ENCODE measurements at places on chromosomes 4 and X. TPM values are rescaled to one million over a fixed set of nuclear protein-coding genes. Genes with fewer than 3 reads are reported as not detected.

GRCh38 chr4:111630705-111631104, 514.5 kb upstream of the FAM241A start:
- no peaks in the 10 kb centered on the region for H3K36me3 ChIP-seq
- no peak overlapping the region for H3K27ac ChIP-seq
- H3K4me3 ChIP-seq, result no peak overlapping the region
- no peaks in the 10 kb centered on the region for H3K4me1 ChIP-seq
- DNase-seq, result no peak

- no peaks in the 10 kb centered on the region for H3K27me3 ChIP-seq
- no peak overlapping the region for H3K27ac ChIP-seq
- no peak for DNase-seq
- no peaks in the 10 kb centered on the region for H3K36me3 ChIP-seq
Measured at GRCh38 chrX:56343219-56343618, 111.1 kb downstream of the KLF8 start.

The TREX2 gene
- total RNA-seq, result 2.0 TPM

The FAAH2 gene
- total RNA-seq, result 14.5 TPM

The SCD5 gene
- 5.3 TPM for total RNA-seq

DNA sequence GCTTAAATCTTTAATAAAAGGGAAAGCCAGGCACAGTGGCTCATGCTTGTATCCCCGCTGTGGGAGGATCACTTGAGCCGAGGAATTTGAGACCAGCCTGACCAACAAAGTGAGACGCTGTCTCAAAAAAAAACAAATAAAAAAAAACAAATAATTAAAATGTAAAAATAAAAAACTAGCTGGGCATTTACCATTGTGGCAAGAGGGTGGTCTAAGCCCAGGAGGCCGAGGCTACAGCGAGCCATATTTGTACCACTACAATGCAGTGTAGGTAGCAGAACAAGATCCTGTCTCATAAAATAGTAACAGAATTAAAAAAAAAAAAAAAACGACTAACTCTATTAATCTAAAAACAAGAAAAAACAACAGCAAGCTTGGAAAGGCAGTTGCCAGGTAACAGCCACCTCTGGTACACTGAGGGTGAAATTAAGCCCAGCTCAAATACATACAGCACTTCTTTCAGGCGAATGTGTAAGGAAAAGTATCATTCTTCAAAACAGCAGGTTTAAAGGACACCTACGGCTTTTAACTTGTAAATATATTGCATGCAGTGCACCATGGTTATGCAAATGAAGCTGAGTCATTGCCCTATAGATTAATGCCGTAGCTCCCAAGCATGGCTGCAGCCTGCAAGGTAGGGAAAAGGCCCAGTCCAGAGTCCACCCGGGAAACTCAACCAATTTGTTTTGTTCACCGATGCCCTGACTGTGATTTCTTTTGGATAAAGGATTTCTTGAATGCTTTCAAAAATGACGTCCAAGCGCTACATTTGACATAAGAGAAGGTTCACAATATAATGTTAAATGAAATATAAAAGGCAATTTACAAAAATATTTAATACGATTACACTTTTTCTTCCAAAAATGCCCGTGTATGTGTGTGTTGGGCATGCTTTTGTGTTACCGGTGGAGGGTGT, 14.5 kb upstream of the TXLNG start:
- H3K27ac ChIP-seq, result peak overlapping the region; percentile 62
- H3K4me3 ChIP-seq, result no peak overlapping the region
- peak; percentile 63 for DNase-seq
- H3K27me3 ChIP-seq, result no peaks in the 10 kb centered on the region

DNA sequence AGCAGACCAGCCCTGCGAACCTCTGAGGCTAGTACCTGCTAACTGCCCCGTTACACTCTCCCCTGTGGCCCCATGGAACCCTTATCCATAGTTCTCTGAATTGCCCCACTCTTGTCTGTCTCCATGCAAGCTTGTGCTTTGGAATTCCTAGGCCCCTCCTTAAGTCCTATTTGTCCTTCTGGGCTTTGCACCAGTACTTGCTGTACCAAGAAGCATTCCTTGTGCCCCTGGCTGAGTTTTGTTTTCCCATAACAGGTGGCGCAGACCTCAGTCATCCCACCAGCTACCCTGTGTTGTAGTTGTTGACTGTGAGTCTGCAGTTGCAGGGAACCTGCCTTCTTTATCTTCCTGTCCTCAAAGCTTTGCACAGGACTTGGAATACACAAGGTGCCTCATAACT, 147.9 kb downstream of the AMMECR1 start:
- no peak overlapping the region for H3K4me3 ChIP-seq
- H3K27me3 ChIP-seq, result no peaks in the 10 kb centered on the region
- no peaks in the 10 kb centered on the region for H3K4me1 ChIP-seq
- no peaks in the 10 kb centered on the region for H3K36me3 ChIP-seq
- no peak overlapping the region for H3K27ac ChIP-seq
- DNase-seq, result no peak

DNA sequence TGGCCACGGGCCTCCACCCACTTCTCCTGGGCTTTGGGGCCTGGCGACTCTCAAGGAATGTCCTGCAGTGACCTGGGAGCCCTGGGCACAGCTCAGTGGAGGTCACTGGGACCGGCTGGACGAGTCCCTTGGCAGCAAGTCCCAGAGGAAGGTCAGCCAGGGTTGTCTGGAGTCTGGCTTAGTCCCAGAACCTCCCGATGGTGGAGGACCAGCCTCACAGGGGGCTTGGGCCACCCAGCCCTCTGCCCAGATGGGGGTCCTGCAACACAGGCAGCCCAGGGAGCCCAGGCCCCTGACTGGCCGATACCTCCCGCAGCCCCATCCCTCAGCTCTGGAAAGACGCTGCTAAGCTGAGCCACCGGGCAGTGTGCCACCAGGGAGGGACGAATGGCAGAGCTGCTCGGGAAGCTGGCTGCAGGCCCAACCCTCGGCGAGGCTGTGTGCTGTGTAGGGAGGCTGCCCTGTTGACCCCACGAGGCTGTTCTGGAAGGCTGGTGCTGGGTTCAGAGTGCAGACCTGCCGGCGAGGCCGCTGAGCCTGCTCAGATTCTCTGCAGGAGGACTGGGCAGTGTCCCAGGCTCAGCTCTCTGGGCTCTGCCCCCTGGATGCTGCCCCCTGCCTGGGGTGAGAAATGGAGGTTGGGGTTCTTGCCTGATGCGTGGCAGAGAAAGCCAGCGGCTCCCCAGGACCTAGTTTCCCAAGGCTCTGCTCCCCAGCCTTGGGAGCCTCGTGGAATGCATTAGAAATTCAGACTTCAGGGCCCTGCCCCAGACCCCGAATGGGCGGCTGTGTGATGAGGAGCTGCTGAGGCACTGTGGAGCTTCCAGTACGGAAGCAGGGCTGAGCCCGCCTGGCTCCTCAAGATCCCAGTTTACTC, 61.7 kb downstream of the ADRA2C start:
- H3K36me3 ChIP-seq, result no peaks in the 10 kb centered on the region
- H3K27me3 ChIP-seq, result no peaks in the 10 kb centered on the region
- peaks cover 3% of the 10 kb centered on the region for H3K4me1 ChIP-seq
- H3K27ac ChIP-seq, result no peak overlapping the region
- DNase-seq, result peak; percentile 78
- H3K4me3 ChIP-seq, result no peak overlapping the region

The CCDC160 gene
- total RNA-seq, result not detected

DNA sequence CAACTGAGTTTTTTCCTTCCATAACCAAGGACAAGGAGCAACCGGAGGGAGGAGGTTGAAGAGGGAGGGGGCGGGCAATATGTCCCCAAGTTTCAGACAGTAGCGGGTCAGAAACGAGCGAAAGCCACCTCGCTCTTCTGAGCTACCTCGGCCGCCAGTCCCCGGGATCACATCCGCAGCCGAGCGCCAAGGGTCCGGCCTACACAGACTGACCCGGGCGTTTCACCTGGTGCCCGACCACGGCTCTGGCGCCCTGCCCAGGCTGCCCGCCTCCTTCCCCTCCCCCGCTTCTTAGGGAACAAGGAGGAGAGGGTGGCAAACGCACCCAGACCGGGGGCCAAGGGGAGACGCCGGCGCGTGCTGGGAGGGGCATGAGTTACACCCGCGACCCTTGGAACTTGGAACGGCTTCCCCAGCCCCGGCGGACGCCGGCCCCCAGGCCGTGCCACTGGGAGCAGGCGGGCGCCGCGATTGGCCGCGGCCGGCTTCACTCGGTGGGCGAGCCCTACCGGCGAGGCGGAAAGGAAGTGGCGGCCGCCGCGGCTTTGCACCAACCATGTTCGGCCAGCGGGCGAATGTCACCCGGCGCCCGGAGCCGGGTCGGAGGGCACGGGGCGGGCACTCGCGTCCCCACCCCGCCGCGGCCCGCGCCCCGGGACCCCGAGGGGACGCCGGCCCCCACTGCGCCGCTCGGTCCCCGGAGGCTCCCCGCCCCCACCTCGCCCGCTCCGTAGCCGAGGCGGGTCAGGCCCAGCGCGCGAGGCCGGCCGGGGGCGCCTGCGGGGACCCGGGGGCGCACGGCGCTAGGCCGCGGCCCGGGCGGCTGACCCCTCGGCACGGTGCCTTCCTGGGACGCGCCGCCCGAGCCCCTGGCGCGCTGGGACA, 1.5 kb downstream of the IRF2 start:
- no peaks in the 10 kb centered on the region for H3K27me3 ChIP-seq
- H3K4me1 ChIP-seq, result peaks cover 11% of the 10 kb centered on the region
